ENCODE measurements at places on chromosomes 2 and 18.

GRCh38 chr2:39780825-39781600 lies 2.0 kb upstream of the THUMPD2 start:
- no peak for DNase-seq

DNA sequence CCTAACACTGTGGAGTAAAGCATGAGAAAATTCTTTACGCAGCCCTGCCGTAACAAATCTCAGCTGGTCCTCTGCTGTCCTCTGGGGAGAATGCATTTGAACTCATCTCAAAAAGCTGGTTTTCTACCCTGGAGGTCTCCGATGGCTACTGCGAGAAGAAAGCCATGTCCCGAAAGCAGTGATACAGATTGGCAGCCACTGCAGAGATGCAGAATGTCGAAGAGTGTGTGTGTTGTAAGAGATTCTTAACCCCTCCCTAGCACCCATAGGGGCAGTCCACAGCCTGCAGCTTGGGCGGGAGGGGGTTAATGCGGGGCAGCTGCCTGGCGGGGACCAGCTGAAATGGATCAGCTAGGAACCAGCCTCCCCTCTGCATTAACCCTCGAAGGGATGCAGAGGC lies 235.9 kb downstream of the ZNF516 start:
- DNase-seq, result no peak

GRCh38 chr2:41924709-41925408 lies 123.0 kb upstream of the PKDCC start:
- DNase-seq, result no peak

GRCh38 chr2:167293172-167293781 lies 405.0 kb downstream of the XIRP2 start:
- no peak for DNase-seq

DNA sequence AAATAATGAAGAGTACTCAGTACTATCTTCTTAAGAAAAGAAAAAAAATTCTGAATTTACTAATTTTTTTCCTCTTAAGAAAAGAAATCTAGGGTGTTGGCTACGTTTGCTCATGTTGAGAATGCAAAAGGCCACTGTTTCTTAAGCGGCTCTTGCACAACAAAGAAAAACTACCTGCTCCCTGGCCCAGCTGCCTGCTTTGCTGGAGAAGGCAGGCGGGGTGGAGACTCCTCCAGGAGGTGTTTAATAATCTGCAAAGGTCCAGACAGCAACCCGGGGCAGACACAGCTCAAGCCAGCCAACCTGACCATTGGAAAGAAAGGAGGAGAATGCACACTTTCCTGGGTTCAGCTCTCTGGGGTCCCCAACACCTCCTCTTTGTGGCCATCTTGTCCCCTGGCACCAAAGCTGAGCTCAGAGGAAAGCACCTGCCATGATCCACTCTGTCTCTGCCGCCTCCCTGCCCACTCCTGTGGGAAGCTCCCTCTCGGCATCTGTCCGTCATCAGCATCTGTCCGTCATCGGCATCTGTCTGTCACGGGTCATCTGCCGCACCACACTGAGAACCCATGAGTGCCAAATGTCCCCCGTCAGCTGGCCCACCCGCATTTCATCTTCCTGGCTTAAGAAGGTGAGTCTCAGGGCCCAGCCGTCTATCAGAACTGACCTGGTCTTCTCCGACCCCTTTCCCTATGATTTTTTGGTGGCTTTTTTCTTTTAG lies 11.9 kb downstream of the ZNF516 start:
- no peak for DNase-seq

DNA sequence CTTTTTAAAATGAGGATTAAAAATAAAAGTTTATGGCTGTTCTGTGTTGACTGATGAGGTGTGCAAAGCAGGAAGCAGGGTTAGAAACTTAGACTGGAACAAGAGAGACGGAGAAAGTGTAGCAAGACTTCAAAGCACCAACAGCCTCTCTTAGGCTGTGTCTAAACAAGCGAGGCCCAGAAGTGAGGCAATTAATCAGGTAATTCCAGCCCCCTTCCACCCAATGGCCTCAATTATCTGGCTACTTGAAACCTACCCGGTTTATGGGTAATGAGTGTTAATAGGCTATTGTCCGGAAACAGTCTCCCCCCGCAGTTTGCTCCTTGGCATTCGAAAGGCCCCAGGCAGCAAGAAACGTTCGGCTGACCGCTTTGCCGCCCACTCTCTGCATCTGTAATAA lies 171.7 kb upstream of the MYCN start:
- no peak for DNase-seq

GRCh38 chr2:119837759-119838158 lies 78.0 kb downstream of the PTPN4 start:
- no peak for DNase-seq

DNA sequence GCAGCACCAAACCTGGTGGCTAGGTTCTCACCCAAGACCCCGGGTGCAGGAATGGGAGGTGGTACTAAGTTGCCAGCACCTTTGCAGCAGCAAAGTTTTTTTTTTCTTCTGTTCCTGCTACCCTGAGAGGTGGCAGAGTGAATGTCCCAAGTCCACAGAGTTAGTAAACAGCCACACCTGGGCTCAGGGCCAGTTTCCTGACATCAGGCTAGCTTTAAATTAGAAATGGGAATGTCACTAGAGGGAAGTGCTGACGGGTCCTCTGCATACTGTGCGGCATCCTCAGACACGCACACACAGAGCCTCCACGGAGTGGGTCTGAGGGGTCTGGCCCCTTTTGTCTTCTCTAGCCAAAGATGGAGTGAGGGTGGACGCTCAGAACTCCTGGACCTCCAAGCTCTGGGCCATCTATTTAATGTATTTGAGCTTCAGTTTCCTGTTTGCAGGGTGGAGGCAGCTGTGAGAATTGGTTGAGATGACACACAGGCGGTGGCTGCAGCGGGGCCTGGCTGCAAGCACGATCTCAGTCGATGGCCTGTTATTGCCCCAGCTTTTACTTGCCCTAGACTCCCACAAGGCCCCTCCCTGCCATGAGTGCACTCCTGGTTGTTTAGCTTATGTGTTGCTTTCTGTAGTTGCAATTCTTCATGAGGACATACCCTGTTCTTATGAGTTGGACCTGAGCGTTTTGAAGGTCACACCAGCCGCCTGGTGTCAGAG lies 751.4 kb upstream of the HS6ST1 start:
- DNase-seq, result no peak

DNA sequence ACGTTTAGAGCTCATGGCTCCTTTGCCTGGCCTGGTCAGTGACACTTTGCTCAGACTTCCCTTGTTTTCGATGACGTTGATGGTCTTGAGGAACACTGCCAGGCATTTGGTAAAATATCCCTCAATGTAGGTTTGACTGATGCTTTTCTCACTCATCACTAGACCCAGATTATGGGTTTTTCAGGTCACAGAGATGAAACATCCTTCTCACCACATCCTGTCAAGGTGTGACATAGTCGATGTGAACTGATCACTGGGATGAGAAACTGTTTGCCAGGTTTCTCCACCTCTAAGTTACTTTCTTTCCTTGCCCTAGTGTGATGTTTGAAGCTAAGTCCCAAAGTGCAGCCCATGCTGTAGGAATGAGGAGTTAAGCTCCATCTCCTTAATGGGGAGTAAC lies 81.5 kb downstream of the AFF3 start:
- DNase-seq, result no peak

GRCh38 chr2:219496247-219496824 lies 2.4 kb upstream of the GMPPA start:
- DNase-seq, result no peak

GRCh38 chr2:137952586-137953129 lies 11.6 kb upstream of the HNMT start:
- DNase-seq, result no peak

GRCh38 chr18:62460851-62461300 lies 61.9 kb upstream of the ZCCHC2 start:
- no peak for DNase-seq

GRCh38 chr2:155727187-155727895 lies 605.2 kb downstream of the NR4A2 start:
- no peak for DNase-seq

- no peak for DNase-seq
Measured at GRCh38 chr18:37873416-37873815, 307.8 kb upstream of the CELF4 start.

GRCh38 chr18:44819944-44820510 lies 139.3 kb downstream of the SETBP1 start:
- DNase-seq, result no peak

GRCh38 chr2:17579605-17580318 lies 39.3 kb downstream of the VSNL1 start:
- DNase-seq, result no peak

GRCh38 chr2:112646102-112646719 lies 472 bp downstream of the SLC20A1 start:
- no peak for DNase-seq

- DNase-seq, result no peak
Measured at GRCh38 chr18:46601141-46601805, 55.7 kb downstream of the LOXHD1 start.

- DNase-seq, result no peak
Measured at GRCh38 chr2:239222706-239223309, 178.0 kb downstream of the HDAC4 start.

DNA sequence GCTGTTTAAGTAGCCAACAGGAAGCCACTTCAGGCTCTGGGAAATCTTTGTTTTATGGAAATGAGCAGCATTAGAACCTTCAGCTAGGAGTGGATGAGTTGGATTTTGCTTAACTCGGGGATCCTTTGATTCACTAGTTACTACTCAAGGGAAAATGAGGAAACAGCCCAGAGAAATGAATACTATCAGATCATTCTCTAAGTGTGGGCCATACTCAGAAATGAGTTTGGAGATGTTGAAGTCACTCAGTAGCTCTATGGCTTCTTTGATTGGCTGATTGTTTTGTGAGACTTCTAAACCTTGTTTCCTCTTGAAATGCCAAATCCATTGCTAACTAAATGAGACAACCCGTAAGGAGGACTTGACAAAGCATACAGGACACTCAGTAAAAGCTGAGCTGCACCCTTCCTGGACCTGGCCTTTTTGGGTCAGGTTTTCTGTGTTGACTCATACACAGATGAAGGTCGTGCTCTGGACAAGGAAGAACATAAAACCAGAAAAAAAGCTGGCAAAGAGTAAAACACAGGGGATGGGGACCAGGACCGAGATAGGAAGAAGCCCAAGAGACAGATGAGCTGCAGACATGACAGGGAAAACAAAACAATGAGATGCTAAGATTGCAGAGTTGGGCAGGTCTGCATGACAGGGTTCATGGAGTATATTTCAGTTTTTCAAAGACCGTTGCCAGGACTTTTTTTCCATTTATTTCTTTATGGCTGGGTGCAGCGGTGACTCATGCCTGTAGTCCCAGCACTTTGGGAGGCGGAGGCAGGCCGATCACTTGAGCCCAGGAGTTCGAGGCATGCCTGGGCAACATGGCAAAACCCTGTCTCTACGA lies 41.6 kb downstream of the INO80C start:
- DNase-seq, result no peak

- no peak for DNase-seq
Measured at GRCh38 chr2:120384486-120385354, 38.8 kb downstream of the INHBB start.

GRCh38 chr2:50752237-50752636 lies 279.7 kb downstream of the NRXN1 start:
- DNase-seq, result no peak

GRCh38 chr2:200540793-200541192 lies 14.8 kb downstream of the SGO2 start:
- no peak for DNase-seq

GRCh38 chr2:226868331-226869162 lies 32.7 kb downstream of the RHBDD1 start:
- DNase-seq, result no peak

DNA sequence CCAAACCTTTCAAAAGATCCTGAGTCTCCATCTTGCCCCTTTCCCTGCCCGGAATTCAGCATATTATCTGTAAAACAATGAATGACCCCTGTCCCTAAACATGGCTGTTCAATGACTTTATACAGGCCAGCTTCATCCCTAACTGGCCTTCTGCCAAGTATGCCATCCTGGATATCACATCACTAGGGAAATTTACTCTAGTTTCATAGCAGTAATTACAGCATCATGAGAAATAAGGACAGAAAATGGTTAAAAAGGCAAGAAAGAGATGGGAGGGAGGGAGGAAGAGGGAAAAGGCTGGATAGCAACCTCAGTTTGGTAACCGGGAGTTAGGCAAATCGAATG lies 4.4 kb downstream of the MBOAT2 start:
- DNase-seq, result no peak

DNA sequence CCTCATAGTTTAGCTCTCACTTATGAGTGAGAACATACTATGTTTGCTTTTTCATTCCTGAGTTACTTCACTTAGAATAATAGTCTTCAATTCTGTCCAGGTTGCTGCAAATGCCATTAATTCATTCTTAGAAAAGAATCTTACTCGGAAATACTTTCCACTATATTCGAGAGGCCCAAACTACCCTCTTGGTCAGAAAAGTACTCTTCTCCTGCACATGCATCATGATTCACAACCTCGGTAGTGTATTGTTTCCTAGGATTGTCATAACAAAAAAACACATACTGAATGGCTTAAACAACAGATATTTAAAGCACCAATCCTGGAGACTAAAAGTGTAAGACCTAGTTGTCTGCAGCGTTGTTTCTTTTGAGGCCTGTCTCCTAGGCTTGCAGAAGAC lies 364.0 kb upstream of the SLC14A2 start:
- no peak for DNase-seq

DNA sequence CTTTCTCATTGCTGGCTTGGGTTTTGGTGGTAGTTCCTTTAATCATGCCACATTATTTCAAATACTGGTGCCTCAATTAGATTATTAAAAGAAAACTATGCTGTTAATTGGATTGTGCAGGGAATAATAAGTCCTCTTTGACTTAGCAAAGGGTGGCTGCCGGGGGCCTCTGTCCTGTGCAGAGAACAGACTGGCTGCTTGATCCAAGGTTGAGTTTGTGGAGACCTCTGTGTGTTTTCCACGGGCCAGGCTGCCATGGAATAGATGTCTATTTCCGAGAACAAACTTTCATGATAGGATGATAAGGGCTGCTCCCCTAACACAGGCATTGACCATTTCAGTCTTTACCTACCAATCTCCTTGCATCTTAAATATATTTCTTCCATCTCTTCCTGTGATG lies 30.4 kb upstream of the OTOS start:
- no peak for DNase-seq

GRCh38 chr2:161976295-161976694 lies 97.7 kb downstream of the DPP4 start:
- DNase-seq, result no peak

GRCh38 chr2:152694161-152694661 lies 23.1 kb downstream of the PRPF40A start:
- DNase-seq, result peak; percentile 13

DNA sequence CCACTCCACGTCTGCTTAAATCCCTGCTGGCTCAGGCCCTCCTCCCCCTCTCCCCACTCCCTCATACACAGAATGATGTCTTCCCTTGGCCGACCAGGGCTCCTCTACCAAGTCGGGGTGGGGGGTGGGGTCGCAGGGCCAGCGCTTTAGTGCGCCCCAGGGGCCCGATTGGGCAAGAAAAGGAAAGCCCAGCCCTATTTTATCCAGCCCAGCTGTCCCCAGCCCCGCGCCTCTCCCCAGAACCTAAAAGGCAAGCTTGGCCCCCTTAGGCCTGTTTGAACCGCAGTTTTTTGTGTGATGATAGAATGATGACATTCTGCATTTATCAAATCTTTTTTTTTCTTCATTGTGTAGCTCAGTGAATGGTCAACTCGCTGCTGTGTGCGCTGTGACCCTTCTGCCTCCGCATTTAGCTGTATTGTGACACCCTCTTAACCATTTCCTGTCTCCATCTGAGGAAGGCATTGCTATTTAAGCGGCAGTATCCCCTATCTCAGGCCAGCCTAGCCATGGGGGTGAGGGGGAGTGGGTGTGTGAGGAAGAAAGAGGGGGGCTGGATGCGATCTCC lies 231.4 kb downstream of the HAUS1 start:
- DNase-seq, result no peak

- DNase-seq, result peak; percentile 46
Measured at GRCh38 chr2:84781942-84782716, 98.8 kb downstream of the TRABD2A start.

GRCh38 chr2:40997362-40997761 lies 545.5 kb upstream of the SLC8A1 start:
- DNase-seq, result no peak

Measured in activated T-helper 9 cell treated with anti-CD3 and anti-CD28 coated beads, Interleukin-2, amount 50 U/mL, for 16 hours (primary cell).